ENCODE measurements at places on chromosomes 11 and 22.

DNA sequence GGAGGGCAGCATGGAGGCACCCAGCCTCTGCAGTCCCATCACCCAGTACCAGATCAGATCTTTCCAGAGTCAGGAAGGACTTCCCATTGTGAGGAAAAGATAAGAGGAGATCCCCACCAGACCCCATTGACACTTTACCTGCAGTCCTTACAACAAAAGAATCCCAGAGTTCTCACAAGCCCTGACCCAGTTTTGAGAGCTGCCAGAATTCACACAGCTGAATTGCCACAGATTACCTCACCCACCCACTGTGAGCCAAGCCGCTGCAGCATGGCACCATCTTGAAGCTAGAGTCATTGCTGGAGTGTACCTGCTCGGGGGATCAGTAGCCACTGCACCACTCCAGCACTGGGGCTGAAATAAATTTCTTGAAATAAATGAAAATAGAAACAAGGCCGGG is 91.8 kb upstream of the UBASH3B start:
- H3K4me1 ChIP-seq = no peaks in the 10 kb centered on the region
- no peaks in the 10 kb centered on the region for H3K36me3 ChIP-seq
- no peak for DNase-seq
- H3K27me3 ChIP-seq = no peaks in the 10 kb centered on the region
- no peak overlapping the region for H3K4me3 ChIP-seq
- no peak overlapping the region for H3K27ac ChIP-seq

DNA sequence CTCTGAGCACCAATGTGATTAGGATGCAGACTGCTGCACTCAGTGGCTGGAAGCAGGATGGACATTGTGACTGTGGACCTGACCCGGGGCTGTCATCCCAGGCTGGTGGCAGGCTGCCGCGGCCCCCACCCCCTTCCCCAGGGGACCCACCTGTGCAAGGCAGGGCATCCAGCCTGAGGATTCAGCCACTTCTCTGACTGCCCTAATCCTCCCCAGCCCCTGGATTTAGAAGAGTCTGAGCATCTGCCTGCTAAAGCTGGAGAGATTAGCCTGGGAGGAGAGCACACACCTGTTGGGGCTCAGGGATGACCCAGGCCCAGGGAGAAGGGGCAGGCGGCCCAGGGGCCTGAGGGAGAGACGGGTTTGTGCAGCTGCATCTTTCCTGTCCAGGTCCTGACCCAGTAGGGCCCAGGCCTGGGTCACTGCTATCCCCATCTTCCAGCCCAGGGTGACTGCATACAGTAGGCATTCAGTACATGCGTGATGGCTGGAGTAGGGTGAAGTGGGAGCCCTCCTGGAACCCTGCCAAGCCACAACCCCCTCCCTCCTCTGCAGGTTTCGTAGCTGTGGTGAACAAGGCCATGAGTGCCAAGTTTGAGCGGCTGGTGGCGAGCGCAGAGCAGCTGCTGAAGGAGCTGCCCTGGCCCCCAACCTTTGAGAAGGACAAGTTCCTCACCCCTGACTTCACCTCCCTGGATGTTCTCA is 12.1 kb downstream of the DPP3 start:
- H3K36me3 ChIP-seq = peaks cover 37% of the 10 kb centered on the region
- no peak for DNase-seq
- H3K4me3 ChIP-seq = no peak overlapping the region
- no peak overlapping the region for H3K27ac ChIP-seq

DNA sequence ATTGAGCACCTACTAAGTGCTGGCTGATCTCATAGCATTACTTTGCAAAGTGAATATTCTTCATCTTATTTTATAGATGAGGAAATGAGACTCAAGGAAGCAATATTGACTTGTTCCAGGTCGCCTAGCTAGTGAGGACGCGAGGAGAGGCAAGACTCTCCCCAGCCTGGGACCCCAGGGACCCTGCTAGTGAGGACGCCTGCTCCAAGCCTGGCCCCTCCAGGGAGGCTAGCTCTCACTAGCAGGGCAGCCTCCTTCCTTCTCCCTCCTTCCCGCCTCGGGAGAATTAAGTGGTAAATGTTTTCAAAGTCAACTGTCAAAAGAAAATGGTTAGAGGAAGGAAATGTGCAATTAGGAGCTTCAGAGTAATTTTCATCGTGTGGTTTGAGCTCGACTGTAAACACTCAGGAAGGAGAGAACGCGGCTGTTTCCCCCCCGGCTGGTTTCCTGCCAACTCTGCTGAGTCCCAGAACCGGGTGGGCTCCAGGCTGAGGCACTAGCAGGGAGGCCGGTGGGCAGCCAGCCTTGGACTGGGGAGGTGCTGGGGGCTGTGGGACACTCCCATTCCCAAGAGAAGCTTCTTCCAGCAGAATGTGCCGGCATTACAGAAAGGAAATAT is 17.9 kb downstream of the MYEOV start:
- no peak overlapping the region for H3K4me3 ChIP-seq
- H3K27ac ChIP-seq = no peak overlapping the region
- H3K4me1 ChIP-seq = peaks cover 3% of the 10 kb centered on the region
- H3K27me3 ChIP-seq = no peaks in the 10 kb centered on the region
- H3K36me3 ChIP-seq = no peaks in the 10 kb centered on the region

GRCh38 chr11:64008914-64009633 is 22.8 kb downstream of the OTUB1 start:
- no peaks in the 10 kb centered on the region for H3K27me3 ChIP-seq
- no peak overlapping the region for H3K4me3 ChIP-seq
- H3K27ac ChIP-seq = no peak overlapping the region
- peaks cover 13% of the 10 kb centered on the region for H3K4me1 ChIP-seq
- H3K36me3 ChIP-seq = no peaks in the 10 kb centered on the region
- no peak for DNase-seq

DNA sequence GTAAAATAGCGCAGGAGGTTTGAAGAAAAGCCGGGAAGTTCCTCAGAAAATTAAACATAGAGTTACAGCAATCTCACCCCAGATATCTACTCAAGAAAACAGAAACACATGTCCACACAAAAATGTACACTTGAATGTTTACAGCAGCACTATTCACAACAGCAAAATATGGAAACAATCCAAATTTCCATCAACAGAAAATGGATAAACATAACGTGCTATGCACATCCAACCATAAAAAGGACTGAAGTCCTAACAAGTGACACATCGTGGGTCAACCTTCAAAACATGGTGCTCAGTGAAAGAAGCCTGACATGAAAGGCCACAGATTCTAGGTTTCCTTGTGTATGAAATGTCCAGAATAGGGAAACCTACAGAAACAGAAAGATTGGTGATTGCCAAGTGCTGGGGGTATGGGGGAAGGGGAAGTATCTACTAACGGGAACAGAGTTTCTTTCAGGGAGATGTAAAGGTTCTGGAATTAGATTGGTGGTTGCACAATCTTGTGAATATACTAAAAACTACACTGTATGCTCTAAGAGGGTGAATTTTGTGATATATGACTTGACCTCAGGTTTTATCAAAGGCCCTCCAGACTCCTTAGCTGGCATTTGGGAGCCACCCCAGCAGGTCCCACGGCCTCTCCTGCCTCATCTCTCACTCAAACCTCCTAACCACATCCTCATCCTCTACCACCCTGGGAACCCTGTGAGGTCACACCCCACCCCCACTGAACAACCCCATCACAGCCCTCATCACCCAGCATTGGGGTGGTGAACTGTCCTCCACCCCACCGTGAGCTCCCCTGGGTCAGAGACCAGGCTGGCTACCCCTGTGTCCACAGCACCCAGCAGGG is 69.2 kb upstream of the PRR5 start:
- H3K36me3 ChIP-seq = no peaks in the 10 kb centered on the region
- no peak overlapping the region for H3K27ac ChIP-seq
- no peak for DNase-seq
- H3K4me1 ChIP-seq = no peaks in the 10 kb centered on the region
- H3K4me3 ChIP-seq = no peak overlapping the region

- H3K27ac ChIP-seq = no peak overlapping the region
- no peaks in the 10 kb centered on the region for H3K4me1 ChIP-seq
- H3K4me3 ChIP-seq = no peak overlapping the region
- no peaks in the 10 kb centered on the region for H3K36me3 ChIP-seq
These were observed 83.6 kb upstream of the PPARA start for GRCh38 chr22:46066691-46067090.

GRCh38 chr11:79960461-79960860 is 519.6 kb upstream of the TENM4 start:
- H3K4me1 ChIP-seq = peaks cover 6% of the 10 kb centered on the region
- no peak for DNase-seq
- H3K27me3 ChIP-seq = peaks cover 5% of the 10 kb centered on the region
- no peak overlapping the region for H3K27ac ChIP-seq
- no peaks in the 10 kb centered on the region for H3K36me3 ChIP-seq

- H3K4me1 ChIP-seq = peaks cover 34% of the 10 kb centered on the region
- DNase-seq = no peak
- H3K27ac ChIP-seq = no peak overlapping the region
- no peaks in the 10 kb centered on the region for H3K36me3 ChIP-seq
These were observed 4.4 kb downstream of the AHNAK start for GRCh38 chr11:62542111-62542745.

- H3K36me3 ChIP-seq = no peaks in the 10 kb centered on the region
- no peak overlapping the region for H3K4me3 ChIP-seq
- H3K27ac ChIP-seq = no peak overlapping the region
- DNase-seq = no peak
- H3K27me3 ChIP-seq = peaks cover 10% of the 10 kb centered on the region
These were observed 22.0 kb upstream of the CABP2 start for GRCh38 chr11:67545280-67545679.

DNA sequence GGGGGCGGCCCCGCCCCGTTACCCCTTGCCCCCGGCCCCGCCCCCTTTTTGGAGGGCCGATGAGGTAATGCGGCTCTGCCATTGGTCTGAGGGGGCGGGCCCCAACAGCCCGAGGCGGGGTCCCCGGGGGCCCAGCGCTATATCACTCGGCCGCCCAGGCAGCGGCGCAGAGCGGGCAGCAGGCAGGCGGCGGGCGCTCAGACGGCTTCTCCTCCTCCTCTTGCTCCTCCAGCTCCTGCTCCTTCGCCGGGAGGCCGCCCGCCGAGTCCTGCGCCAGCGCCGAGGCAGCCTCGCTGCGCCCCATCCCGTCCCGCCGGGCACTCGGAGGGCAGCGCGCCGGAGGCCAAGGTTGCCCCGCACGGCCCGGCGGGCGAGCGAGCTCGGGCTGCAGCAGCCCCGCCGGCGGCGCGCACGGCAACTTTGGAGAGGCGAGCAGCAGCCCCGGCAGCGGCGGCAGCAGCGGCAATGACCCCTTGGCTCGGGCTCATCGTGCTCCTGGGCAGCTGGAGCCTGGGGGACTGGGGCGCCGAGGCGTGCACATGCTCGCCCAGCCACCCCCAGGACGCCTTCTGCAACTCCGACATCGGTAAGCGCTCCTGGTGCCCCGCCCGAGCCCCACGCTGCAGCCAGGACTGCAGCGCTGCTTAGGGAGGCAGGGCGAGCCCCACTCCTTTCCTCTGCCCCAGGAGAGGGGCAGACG is at the start of gene TIMP3:
TSS of gene TIMP3 (plus strand) at position 169 of the 700 bp plus-strand sequence. CDS start at position 466, 297 bp downstream.
- H3K27me3 ChIP-seq = peaks cover 62% of the 10 kb centered on the region
- H3K27ac ChIP-seq = no peak within 1 kb of the TSS
- H3K36me3 ChIP-seq = no peaks in the 10 kb centered on the region
- H3K4me3 ChIP-seq = peak within 1 kb of the TSS; percentile 92
- DNase-seq = peak; percentile 69

DNA sequence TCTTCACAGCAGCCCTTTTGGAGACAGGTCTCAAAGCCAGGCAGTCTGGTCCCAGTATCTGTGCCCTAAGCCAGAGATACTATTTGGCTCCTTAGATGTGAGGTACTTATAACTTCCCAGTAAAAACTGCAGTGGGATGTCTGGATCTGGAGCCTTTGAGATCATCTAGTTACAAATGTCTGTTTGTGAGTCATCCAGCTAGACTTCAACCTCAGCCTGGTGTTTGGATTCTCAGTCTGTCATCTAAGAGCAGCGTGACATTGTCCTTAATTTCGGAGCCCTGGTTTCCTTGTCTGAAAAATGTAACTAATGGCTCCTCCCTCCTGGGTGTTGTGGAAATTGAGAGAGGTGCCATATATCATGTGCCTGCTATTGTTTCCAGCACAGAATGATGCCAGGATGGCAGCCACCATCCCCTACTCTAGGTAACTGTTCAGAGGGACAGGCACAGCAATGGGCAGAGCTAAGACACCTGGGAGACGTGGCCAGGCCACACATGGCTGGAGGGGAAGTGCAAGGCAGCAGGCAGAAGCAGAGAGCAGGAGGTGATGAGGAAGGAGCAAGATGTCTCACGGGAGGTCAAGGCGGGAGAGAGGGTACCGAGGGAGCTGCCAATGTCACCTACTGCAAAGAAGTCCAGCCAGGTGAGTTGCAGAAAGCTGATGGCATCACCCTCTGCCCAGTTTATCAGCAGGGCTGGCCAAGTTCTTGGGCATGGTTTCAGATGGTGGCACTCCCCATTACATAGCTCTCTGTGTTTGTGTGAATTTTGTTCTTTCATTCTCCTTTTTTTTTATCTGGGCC is 20.6 kb upstream of the ST3GAL4 start:
- no peak overlapping the region for H3K4me3 ChIP-seq
- H3K27me3 ChIP-seq = no peaks in the 10 kb centered on the region
- no peak for DNase-seq
- H3K4me1 ChIP-seq = peaks cover 17% of the 10 kb centered on the region

GRCh38 chr22:20782083-20782482 is 8.2 kb downstream of the SERPIND1 start:
- H3K4me3 ChIP-seq = no peak overlapping the region
- H3K27me3 ChIP-seq = no peaks in the 10 kb centered on the region
- peaks cover 1% of the 10 kb centered on the region for H3K36me3 ChIP-seq
- no peak overlapping the region for H3K27ac ChIP-seq
- no peaks in the 10 kb centered on the region for H3K4me1 ChIP-seq
- no peak for DNase-seq

- no peak for DNase-seq
- H3K27me3 ChIP-seq = peaks cover 16% of the 10 kb centered on the region
- no peak overlapping the region for H3K4me3 ChIP-seq
- peaks cover under 1% of the 10 kb centered on the region for H3K4me1 ChIP-seq
- H3K36me3 ChIP-seq = no peaks in the 10 kb centered on the region
These were observed 8.5 kb upstream of the CHRDL2 start for GRCh38 chr11:74739546-74740270.

- DNase-seq = peak; percentile 64
- peaks cover 21% of the 10 kb centered on the region for H3K4me1 ChIP-seq
- H3K4me3 ChIP-seq = no peak overlapping the region
- no peak overlapping the region for H3K27ac ChIP-seq
These were observed 3.1 kb upstream of the MN1 start for GRCh38 chr22:27804470-27805297.

- no peak overlapping the region for H3K27ac ChIP-seq
- no peaks in the 10 kb centered on the region for H3K36me3 ChIP-seq
- H3K4me1 ChIP-seq = no peaks in the 10 kb centered on the region
- H3K27me3 ChIP-seq = no peaks in the 10 kb centered on the region
- DNase-seq = no peak
- no peak overlapping the region for H3K4me3 ChIP-seq
These were observed 21.7 kb downstream of the TIMP3 start for GRCh38 chr22:32823024-32823730.
